Islet precursor cell (in vitro differentiated cells): ENCODE measurements at places on chromosomes 1 and 21.

- no peak for DNase-seq
Measured at GRCh38 chr21:29639366-29640079, 300.3 kb downstream of the GRIK1 start.

DNA sequence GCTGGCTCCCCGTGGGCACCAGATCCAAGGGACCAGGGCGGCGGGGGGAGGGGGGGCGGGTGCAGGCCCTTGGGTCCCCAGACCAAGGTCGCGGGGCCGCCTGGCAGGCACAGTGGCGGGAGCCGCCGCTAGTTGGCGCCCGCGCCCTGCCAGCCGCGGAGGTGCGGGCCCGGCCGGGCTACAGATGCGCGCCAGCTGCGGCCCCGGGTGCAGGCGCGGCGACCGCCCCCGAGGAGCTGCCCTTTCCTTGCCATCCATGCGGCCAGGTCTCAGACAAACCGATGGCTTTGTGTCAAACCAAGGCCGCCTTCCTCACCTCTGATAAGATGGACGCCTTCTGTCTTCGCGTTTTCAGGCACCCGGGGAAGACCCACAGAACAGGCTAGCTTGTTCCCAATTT is 2.2 kb upstream of the RUNX3 start:
- DNase-seq, result peak; percentile 76

GRCh38 chr21:37032293-37032692 is 25.8 kb downstream of the RIPPLY3 start:
- no peak for DNase-seq

GRCh38 chr1:62869217-62869754 is 85.4 kb downstream of the ATG4C start:
- no peak for DNase-seq

DNA sequence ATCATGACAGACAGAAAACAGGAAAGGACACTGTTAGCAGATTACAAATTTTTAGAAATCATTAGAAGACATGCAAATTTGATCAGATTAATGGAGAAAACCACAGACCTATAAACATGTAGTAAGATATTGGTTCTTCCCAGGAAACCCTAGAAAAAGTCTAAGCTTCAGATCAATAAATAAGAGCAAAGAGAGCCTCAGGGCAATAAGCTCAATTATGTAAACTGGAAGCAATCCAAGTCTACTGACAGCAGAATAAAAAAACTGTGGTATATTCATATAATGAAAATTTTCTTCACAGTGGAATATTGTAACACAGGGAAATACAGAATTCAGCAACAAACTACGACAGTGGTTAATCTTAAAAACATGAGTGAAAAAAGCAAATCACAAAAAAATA is 36.3 kb downstream of the NRDC start:
- DNase-seq, result no peak

DNA sequence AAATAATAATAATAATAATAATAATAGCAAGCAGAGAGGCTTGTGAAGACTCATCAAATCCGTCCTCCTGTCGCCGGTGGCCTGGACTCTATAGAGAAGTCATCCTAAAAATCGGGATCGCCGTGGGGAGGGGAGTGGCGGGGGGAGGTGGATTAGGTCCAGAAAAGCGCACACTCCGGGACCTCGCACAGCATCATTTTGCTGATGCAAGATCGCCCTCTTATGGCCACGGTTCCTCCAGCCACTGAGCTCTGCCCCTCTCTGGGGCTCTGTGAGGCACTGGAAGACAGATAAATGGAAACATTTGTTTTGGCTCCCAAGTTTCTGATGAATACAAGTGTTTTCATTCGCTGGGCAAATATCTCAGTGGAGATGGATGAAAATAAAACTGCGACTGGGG is 612.0 kb downstream of the MATN1 start:
- peak; percentile 79 for DNase-seq

DNA sequence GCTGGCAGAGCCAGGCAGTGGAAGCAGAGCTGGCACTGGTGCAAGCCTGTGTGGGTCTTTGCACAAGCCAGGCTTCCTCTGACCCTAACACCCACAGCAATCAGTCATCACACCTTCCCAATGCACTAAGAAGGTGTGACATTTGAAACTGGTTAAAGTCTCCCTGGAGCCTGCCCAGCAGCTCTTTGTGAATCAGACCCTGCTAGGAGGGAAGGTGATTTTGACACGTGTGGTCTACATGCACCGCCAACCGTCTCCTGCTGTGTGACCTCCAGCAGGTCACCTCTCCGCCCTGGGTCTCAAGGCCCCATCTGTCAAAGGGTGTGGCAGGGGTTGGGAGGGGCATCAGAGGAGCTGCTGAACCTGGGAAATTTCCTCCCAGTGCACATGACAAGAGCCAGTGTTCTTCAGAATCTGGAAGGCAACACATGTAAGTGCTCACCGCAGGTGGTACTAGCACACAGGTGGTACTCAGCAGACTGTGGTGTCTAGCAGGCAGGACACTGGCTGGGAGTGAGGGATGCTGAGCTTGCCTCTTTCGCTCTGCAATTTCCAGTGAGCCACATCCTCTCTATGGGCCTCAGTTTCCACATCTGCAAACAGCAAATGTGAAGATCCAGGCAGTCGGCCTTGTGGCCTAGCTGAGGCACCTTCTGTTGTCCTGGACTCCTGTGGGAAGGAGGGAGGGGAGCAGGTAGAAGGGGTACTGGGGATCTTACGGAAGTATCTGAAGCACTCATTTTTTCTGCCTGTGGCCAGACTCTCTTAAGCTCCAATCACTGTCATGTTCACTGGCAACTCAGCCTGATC is 123.2 kb downstream of the DMRTB1 start:
- DNase-seq, result no peak

DNA sequence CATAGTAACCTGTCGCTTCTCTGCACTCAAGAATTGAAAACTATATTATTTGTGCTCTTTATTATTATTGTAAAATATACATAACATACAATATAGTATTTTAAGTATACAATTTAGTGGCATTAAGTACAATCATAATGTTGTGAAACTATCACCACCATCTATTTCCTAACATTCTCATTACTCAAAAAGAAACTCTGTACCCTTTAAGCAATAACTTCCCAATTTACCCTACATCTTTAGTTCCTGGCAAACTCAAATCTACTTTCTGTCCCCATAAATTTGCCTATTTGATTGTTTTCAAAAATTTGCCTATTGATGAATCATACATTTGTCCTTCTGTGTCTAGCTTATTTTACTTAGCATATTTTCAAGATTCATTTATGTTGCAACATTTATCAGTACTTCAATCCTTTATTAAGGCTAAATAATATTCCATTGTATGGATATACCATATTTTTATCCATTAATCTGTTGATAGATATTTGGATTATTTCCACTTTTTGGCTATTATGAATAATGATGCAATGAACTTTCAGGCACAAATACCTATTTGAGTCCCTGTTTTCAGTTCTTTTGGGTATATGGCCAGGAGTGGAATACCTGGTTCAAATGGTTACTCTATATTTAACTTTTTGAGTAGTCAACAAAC is 99.6 kb upstream of the DMRTA2 start:
- no peak for DNase-seq

GRCh38 chr21:34890724-34891612 is 158.1 kb downstream of the RUNX1 start:
- peak; percentile 68 for DNase-seq

DNA sequence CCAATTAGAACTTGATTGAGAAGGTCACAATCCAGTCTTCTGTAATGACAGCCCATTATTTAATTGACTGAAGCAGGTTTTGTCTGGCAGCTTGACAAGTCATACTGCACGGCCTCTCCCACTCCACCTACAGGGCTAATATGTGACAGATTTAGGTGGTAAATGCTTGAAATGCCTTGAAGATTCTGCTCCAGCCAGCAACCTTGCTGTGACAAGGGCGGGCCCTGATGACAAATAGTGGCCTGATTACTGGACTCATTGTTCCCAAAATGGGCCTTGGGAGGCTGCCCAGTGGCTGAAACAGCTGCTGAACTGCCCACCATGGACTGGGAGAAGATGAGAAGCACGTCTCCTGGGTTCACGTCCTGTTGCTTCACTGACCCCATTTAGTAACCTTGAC is 30.0 kb upstream of the CRNN start:
- DNase-seq, result no peak

GRCh38 chr1:242723044-242723716 is 198.7 kb upstream of the PLD5 start:
- peak; percentile 28 for DNase-seq

GRCh38 chr1:112855152-112855828 is 100.7 kb downstream of the SLC16A1 start:
- DNase-seq, result no peak

DNA sequence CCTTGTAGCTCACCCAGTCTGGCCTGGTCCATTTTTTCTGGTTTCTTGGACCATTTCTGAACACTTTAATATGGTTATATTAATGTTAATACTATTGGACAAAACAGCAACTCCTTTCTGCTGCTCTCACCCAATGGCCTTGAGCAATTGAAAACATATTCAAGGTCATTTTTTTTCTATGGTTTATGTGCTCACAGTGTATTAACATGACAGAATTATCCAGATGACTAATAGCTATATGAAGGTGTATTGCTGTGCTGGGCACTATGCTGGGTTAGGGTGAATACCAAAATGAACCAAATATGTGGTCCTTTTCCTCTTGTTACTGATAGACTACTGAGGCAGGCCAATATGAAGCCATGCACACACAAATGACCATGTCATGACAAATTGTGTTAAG is 591.6 kb upstream of the PLXNA2 start:
- no peak for DNase-seq

- DNase-seq, result no peak
Measured at GRCh38 chr1:78472851-78473496, 17.8 kb upstream of the PTGFR start.

DNA sequence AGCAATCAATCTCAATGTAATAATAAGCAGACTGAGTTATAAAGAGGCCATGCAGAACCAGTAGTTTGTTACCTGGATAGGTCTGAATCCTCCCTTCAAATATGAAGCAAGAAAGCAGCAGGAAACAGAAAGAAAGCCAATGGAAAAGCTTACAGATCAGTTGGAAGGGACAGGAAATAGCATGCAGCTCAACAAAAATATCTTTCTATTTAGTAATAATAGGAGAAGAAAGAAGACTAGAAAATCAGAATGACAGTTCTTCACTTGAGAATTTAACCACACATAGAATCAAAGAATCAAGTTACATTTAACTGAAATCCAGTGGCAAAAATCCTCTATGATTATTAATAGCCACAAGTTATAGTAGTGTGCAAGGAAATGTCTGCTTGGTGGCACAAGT is 194.4 kb downstream of the EIF4G3 start:
- no peak for DNase-seq

DNA sequence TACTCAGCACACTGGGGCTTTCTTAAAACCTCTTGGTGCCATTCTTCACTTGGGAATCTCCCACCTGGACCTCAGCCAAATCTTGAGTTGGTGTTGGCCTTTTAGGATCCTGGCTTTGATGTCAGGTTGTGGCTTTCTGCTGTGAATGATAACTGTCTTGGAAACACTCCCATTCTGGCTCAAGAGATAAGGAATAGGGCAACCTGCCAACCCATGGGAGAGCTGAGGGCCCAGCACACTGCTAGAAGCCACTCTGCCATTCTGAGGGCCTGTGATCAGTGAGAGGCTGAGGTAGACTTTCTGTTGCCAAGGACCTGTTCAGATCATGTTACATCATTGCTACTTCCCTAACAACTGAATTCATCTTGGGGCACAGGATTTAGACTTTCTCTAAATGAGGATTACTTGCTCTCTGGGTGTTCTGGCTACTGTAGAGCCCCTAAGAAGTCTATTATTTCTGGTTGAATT is 45.8 kb downstream of the TTC39A start:
- no peak for DNase-seq

GRCh38 chr1:11134251-11134897 is 34.7 kb upstream of the EXOSC10 start:
- no peak for DNase-seq

GRCh38 chr1:6148497-6149241 is 31.5 kb downstream of the CHD5 start:
- peak; percentile 91 for DNase-seq

DNA sequence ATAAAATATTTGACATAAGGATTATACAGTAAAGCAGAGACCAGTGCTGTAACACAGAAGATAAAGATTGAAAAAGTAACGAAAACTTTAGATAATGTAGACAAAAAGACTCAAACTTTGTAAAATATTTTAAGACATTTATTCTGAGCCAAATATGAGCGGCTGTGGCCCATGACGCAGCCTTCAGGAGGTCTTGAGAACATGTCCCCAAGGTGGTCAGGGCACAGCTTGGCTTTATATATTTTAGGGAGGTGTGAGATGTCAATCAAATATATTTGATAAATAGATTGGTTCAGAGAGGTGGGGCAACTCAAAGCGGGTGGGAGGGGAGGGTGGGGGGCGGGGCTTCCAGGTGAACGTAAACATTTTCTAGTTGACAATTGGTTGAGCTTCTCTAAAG is 81.2 kb downstream of the WDR4 start:
- DNase-seq, result peak; percentile 15

GRCh38 chr1:109910963-109911798 is 532 bp downstream of the CSF1 start:
- DNase-seq, result peak; percentile 68

- DNase-seq, result peak; percentile 59
Measured at GRCh38 chr1:161307230-161307768, 2.5 kb downstream of the MPZ start.

DNA sequence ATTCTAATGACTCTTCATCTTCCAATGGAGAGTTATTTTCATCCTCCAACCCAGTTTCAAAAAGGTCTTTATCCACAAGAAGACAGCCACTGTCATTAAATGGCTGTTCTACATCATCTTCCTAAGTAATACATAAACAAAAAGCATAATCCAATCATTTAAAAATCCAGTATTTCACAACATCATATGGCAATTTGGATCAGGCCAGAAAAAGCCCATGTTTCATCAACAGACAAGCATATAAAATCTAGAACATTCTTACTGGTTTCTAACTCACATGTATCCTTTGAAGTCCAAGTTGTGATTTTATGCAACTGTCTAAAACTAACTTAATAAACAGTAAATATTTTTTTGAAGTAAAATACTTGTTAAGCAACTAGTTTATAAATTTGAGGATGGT is 6.6 kb downstream of the CLSPN start:
- no peak for DNase-seq

DNA sequence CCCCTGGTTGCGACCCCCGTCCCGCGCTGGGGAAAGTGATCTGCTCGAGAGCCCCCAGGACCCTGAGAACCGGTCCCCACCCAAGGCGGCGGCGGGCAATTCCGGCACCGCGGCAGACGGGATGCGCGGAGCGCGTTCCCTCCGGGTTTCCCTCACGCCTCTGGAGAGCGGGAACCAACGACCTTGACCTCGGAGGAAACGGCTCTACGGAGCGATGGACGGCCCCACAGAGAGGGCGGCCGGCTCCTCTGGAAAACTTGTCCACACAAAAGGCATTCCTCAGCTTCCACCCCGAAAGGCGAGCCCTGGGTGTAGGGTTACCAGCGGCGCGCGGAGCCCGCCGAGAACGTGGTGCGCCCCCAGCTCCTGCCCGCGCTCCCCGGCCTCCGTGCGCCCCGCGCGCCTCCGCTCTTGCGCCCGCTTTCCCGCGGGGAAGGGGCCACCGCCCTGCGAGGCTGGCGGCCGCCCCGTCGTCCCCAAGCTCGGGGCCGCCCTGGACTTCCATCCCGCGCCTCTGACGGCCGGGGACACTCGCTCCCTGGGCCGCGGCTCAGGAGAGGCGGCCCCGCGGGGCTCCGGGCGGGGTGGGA is 391 bp upstream of the KIAA1614 start:
- DNase-seq, result peak; percentile 65
